Kidney glomerular epithelial cell (primary cell): ENCODE measurements at places on chromosomes 12 and 14.
A peak's percentile ranks its signal among the peaks of the same experiment; 100 is the strongest.

- no peak for DNase-seq
These were observed 19.5 kb downstream of the PRICKLE1 start for GRCh38 chr12:42570076-42570475.

- DNase-seq = no peak
These were observed 52.0 kb downstream of the CRACR2A start for GRCh38 chr12:3700861-3701260.

DNA sequence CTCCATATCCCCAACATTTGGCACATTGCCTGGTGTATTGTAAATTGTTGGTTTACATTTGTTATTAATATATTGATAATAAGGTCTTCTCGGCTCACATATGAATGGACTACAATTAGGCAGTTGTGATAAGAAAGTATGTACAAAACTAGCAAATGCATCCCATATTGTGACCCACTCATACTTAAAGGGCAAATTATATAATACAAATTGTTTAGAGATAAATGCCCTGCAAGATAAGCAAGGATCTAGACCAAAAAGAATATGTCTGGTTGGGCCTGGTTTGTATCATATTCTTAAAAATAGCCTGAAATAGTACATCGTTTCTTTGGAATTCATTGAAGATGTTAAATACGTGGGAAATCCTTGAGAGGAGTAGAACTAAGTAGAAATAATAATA, 151.3 kb downstream of the CNTN1 start:
- DNase-seq = no peak

GRCh38 chr12:107853479-107853878, 79.0 kb downstream of the ASCL4 start:
- no peak for DNase-seq

DNA sequence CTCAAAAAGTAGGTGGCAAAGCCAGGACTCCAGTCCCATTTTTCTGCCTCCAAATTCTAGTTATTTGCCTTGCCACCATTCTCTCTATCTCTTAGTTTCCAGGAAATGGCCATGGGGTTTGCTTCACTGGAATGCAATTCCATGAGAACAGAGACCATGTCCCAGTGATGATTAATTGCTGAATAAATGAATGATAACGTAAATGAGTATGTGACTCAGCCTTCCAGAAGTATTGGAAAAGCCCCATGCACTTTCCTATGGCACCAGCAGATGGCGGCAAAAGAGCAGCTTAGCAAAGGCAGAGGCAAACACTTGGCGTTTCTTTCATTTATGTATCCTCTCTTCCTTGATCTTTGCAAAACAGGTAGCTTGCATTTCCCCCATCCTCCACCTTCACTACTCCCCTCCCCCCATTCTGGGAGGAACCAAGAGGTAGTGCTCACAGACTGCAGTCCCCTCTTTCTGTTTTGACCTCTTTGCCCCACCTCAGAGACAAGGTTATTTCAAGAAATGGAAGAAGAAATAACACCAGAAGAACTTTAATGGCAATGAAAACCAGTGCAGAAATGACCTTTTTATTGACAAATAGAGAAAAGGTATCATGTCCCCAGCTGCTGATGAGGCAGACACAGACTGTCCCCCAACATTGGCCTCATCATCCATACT, 21.3 kb downstream of the TBX3 start:
- DNase-seq = peak; percentile 89

DNA sequence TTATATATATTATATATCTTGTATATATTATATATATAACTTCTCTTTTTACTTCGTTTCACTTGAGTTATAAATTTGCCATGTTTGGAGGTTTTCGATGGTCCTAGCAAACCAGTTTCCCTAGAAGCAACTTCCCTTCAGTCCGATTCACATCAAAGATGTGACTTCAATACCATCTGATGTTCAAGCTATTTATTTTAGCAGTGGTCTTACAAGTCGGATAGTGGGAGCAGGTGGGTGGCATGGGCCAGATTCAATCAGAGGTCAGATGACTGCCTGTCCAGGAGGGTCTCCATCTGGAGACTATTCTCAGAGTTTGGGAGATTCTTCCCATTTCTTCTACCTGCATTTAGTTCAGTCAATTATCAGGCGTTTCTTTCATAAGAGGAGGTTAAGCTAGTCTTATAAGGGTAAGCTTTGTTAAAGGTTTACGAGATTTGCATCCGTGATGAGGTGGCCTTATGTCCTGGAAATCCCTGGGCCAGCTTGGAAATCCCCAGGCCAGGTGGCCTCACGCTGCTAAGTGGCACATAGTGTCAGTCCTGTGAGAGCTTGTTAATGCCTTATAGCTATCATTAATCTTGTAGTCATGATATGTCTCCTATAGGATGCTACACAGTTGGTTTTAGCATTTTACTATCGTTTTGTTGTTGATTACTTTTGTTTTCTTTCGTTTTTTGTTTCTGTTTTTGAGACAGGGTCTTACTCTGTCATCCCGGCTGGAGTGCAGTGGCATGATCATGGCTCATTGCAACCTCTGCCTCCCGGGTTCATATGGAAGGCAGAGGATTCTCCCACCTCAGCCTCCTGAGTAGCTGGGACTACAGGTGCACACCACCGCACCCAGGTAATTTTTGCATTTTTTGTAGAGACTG, 145.8 kb downstream of the BICD1 start:
- DNase-seq = no peak

- no peak for DNase-seq
These were observed 578.5 kb downstream of the ALG10 start for GRCh38 chr12:34600592-34601462.

DNA sequence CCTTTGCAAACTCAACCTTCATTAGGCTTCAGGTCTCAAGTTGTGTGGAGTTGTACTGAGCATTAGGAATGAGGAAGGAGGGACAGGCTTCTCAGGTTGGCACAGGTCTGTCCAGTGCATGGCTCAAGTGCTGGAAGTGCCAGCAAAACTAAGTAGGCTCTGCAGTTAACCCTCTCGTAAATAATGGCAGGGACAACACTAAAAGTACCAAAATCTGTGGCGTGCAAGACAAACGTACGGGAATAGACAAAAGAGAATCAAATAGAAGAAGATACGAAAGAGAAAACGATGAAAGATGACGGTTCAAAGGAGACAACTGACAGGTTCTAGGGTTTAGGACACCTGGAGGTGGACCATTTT, 612 bp downstream of the TRAPPC6B start:
- DNase-seq = no peak

DNA sequence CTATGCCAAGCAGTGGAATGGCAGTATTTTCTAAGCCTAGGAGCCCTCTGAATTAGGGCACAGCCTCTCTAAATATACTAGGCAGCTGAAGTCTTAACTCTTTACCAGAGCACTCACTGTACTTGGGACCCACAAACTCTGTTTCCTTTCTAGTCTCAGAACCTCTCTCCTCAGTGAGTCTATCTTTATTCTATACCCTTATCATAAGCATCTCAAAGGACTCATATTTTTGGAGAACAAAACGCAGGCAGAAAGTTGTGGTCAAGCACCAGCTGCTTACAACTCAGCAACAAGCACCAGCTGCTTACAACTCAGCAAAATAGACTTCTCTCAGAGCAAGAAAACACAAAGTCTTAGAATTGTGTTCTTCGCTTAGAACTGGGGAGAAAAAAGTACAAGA, 993 bp downstream of the CCDC196 start:
- no peak for DNase-seq

- DNase-seq = no peak
These were observed 1202.3 kb downstream of the GALC start for GRCh38 chr14:86790408-86791364.

- DNase-seq = no peak
These were observed 37.8 kb downstream of the ERGIC2 start for GRCh38 chr12:29343022-29343799.

GRCh38 chr12:91633734-91634357, 451.2 kb upstream of the DCN start:
- DNase-seq = no peak

- DNase-seq = no peak
These were observed 479.7 kb downstream of the FSCB start for GRCh38 chr14:44027397-44027796.

DNA sequence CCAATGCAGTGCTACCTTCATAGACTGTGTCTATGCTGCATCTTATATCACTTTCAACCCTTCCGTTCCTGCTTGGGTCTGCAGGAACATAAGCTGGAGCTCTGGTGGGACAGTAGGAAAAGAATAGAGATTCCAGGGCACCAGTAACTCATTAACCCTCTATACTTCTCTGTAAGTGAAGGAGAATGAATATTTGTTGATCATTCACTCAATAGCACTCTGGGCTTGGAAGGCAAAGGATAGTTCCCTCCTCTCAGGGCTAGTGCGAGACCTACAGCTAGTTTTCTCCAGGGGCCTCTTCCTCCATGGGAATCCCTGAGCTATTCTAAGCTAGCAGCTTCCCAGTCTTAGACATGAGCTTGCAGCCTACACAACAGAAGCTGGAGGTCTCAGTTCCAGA, 84.7 kb downstream of the BMP4 start:
- no peak for DNase-seq

GRCh38 chr12:113973109-113973904, 7.2 kb upstream of the RBM19 start:
- DNase-seq = no peak
